ENCODE measurements at places on chromosomes 16 and 17. TPM values are rescaled to one million over a fixed set of nuclear protein-coding genes. Genes with fewer than 3 reads are reported as not detected.

Gene VMO1
- not detected for total RNA-seq

Gene MAP2K4
- total RNA-seq = 16.2 TPM

Gene FA2H
- total RNA-seq = not detected

Gene PITPNM3
- 0.37 TPM for total RNA-seq

Gene ZNF778
- total RNA-seq = 7.4 TPM

Gene CHD9NB
- total RNA-seq = 0.98 TPM

Gene CHST4
- under 0.01 TPM for total RNA-seq

Gene TMEM94
- total RNA-seq = 31.6 TPM

Gene NDUFAF8
- total RNA-seq = 31.1 TPM

Gene TOM1L1
- 30.3 TPM for total RNA-seq

Gene DPEP2
- not detected for total RNA-seq

Gene HBQ1
- total RNA-seq = not detected

Data from subcutaneous preadipocyte (primary cell).